Osteoblast (primary cell): ENCODE measurements at places on chromosomes 1 and 21. TPM values are rescaled to one million over a fixed set of nuclear protein-coding genes. Genes with fewer than 3 reads are reported as not detected.

- DNase-seq: no peak
Observed at GRCh38 chr1:152050886-152051675, 14.3 kb upstream of the S100A11 start.

GRCh38 chr1:28449904-28450303 lies 55.9 kb upstream of the RCC1 start:
- peak; percentile 89 for DNase-seq

DNA sequence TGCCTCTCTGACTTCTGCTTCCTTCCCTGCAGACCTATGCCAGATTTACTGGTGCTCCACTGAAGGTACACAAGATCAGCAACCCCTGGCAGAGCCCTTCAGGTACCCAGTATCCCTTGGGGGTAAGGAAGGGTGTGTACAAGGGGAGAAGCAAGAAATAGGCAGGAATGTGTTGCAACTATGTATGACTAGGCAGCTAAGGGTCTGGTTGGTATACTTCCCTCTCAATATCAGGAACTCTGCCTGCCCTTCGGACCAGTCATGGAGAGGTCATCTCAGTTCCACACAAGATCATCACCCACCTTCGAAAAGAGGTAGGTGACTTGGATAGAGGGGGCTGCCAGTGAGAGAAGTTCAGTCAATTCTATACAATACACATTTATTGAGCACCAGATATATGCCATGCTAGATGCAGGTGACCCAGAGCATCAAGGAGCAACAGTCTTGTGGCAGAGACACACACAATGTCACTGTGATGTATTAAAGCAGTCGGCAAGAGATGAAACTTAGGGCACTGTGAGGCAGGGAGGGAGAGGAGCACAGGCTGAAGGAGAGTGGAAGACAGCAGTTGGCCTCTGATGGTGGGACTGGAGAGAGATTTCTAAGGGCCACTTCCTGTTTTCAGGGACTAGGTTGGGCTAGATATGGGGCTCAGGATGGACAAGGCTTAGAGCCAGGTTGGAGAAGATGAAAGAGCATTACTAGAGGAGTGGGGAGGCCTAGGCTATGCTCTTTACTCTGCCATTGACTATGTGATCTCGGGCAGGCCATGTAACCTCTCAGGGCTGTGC lies 2.0 kb downstream of the MTX1 start:
- DNase-seq: peak; percentile 54

KCNA10 gene
- total RNA-seq: not detected in 2 replicates

- peak; percentile 34 for DNase-seq
Observed at GRCh38 chr1:243667591-243667990, 182.5 kb downstream of the AKT3 start.

KPNA6 gene
- 64.8 and 65.5 TPM in 2 replicates for total RNA-seq

SLAMF9 gene
- not detected in 2 replicates for total RNA-seq

DNA sequence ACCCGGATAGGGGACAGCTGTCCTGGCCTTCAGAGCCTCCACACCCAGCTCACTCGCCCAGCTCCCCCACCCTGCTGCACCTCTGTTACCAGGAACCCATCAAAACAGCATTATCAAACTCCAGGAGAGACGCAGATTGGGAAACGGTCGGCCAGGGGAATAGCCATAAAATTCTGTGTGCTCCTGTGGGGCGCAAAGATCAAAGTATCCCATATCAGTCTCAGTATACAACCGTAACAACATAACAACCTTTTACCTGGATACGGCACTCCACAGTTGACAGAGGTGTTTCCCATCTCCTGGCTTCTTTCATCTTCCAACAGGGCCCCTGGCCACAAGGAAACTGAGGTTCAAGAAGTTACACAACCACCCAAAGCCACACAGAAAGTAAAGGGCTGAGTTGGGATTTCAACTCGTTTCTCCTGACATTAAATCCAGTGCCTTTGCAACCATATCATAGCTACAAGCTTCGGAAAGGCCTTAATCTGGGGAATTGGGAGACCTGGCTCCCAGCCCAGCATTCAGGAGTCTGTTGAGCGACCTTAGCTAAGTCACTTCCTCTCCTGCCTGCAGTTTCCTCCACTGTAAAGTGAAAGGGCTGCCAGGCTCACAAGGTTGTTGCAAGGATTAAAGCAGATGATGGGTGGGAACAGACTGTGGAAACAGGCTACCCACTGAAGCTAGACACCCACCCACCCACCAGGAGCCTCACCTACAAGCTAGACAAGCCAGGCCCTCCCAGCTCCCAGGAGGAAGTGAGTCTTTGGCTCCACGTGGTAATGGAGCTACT lies 8.1 kb upstream of the EPHB2 start:
- DNase-seq: peak; percentile 73

DNA sequence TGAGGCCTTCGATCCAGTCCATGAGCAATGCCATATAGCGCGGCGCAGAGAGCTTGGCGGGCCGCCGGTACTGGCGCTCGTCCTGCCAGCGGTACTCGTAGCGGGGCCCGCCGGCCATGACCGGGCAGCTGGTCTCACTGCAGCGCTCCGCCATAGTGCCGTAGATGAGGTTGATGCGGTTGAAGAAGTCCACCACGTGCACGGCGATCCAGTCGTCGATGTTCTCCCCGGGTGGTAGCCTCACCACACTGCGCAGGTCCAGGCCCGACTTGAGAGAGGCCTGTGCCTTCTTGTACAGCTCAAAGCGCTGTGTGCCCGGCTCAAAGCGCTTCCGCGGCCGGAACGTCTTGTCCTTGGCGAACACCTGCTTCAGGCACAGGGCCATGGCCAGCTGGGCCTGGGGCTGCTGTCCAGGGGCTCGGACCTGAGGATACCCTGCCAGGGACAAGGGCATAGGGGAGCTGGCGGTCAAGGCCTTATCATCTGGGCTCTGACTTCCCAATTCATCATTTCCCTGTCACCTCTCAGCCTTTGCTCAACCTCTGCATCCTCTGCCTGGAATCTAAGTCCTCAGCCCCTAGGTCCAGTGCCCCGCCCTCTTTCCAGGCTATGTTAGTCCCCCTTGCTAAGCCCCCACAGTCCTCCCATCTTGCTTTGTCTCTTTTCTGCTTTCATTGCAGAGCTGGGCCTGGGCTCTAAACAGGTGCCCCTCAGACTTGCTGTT lies 3.5 kb downstream of the MOB3C start:
- no peak for DNase-seq

DNA sequence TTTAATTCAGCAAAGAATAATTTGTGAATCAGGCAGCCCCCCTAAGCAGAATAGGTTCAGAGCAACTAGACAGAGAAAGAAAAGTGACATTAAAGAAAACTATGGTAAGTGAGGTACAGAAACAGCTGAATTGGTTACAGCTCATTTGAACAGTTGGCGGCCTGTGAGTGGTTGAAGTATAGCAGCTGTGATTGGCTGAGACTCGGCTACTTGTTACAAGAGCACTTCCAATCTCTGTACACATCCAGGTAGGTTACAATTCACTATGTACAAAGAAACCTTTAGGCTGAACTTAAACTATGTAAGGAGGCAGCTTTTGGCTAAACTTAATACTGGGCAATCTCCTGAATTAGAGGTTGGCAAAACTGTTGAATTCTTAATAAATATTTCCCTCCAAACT lies 171.1 kb upstream of the LHX8 start:
- DNase-seq: no peak
